Endodermal cell (in vitro differentiated cells): ENCODE measurements at places on chromosomes 3 and 15. TPM values are rescaled to one million over a fixed set of nuclear protein-coding genes. Genes with fewer than 3 reads are reported as not detected.
A peak's percentile ranks its signal among the peaks of the same experiment; 100 is the strongest.

DNA sequence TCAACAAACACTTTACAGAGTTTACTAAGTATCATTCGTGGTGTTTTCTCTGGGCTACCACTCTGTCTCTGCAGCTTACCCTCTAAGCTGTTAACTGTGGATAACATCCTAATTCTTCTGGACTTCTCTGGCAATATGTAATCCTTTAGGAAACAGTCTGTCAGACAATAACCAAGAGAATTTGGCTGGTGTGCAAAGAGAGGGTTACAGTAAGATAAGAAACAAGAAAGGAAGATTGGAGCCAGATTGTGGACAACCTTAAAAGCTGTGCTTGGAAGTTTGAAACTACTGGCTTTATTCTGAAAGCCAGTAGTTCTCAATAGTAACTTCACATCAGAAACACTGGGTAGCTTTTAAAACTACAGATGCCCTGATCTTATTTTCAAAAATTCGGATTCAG lies 778 bp downstream of the ARL6 start:
- DNase-seq = no peak

SLC12A1 gene
- not detected in 3 replicates for total RNA-seq

C3orf18 gene
- total RNA-seq = 12.3 and 14.4 TPM in 2 replicates

- DNase-seq = no peak
Observed at GRCh38 chr3:142224482-142225072, 808 bp downstream of the GK5 start.

CCDC13 gene
- total RNA-seq = 0.64 and 0.68 TPM in 2 replicates

CPLX3 gene
- not detected in 2 replicates for total RNA-seq

DNA sequence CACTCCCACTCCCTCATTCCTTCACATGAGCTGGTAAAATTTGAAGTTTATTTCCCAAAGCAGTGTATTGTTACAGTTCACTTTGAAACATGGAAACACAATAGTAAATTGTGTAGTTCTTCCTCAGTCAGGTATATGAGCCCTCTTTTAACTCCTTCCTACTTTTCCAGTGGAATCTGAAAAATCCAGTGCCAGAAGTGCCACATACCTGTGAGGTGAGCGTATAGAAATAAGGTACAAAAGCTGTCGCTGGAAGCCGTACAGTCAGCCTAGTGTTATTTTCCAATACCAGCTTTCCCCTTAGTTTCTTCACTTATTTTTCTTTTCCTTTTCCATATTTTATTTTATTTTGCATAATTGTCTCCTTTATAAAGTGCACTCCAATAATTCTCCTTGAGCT lies 81.7 kb upstream of the CADM2 start:
- DNase-seq = no peak

GRCh38 chr15:34182942-34183341 lies 27.0 kb downstream of the KATNBL1 start:
- DNase-seq = peak; percentile 65

GRCh38 chr3:100850701-100851100 lies 141.4 kb downstream of the TFG start:
- DNase-seq = no peak

DNA sequence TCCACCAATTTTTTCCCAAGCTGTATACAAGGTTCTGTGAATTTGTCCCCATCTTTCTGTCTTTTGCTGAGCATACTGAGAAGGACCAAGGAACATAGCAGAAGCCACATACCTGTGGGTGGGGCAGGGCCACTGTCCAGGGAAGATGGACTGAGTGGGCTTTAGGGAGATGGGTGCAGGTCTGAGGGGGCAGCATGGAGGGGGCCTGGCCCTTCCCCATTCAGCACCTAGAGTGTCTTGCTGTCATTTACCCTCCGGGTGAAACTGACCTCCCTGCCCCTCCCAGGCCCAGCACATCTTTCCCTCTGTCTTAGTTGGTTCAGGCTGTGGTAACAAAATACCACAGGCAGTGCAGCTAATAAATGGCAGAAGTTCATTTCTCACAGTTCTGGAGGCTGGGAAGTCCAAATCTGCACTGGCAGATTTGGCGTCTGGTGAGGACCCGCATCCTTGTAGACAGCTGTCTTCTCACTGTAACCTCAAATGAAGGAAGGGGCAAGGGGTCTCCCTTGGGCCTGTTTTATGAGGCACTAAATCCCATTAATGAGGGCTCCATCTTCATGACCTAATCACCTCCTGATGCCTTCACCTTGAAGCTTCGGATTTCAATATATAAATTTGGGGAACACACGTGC lies 180.0 kb upstream of the SMAD3 start:
- DNase-seq = peak; percentile 10

DNA sequence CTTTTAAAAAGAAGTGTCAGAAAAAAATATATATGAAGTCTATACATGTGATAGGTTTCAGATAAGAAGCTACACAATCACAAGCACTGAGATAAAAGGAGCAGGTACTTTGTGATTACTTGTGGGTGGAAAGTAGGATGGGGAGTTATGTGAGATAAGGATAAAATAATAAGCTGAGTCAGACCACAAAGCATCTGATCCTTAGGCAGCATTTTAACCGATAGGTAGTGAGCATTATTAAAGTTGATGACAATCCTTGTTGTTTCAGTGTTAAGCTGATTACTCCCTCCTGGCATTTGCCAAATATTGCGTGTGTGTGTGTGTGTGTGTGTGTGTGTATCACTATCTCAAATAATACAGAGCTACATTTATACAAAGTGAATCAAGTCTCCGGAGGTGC lies 483.1 kb downstream of the NAALADL2 start:
- no peak for DNase-seq

SLC51B gene
- not detected in 2 replicates for total RNA-seq

CADPS gene
- 10.4 to 11.7 TPM (median 11.6 TPM) in 3 replicates for total RNA-seq

DNA sequence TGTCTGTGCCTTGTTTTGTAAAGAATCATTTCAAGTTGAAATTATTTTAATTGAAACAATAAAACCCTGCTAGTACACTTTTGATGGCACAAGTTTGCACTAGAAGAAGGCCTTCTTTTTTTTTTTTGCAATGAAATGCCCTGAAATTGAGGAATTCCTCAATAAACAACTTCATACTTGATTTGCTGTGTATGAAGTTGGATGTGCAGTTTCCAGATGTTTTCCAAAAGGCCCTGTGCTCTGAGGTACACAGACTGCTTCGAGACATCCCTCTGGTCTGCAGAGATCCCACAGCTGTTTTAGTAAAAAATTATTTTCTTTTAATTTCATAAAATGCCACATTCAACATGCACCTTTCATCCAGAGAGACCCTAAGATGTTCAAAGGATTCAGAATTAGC lies 48.9 kb downstream of the HES1 start:
- no peak for DNase-seq

ITGA11 gene
- total RNA-seq = 0.36 and 1.4 TPM in 2 replicates

OR5K2 gene
- not detected in 3 replicates for total RNA-seq

GRCh38 chr3:172287937-172288477 lies 160.2 kb downstream of the GHSR start:
- no peak for DNase-seq

DNA sequence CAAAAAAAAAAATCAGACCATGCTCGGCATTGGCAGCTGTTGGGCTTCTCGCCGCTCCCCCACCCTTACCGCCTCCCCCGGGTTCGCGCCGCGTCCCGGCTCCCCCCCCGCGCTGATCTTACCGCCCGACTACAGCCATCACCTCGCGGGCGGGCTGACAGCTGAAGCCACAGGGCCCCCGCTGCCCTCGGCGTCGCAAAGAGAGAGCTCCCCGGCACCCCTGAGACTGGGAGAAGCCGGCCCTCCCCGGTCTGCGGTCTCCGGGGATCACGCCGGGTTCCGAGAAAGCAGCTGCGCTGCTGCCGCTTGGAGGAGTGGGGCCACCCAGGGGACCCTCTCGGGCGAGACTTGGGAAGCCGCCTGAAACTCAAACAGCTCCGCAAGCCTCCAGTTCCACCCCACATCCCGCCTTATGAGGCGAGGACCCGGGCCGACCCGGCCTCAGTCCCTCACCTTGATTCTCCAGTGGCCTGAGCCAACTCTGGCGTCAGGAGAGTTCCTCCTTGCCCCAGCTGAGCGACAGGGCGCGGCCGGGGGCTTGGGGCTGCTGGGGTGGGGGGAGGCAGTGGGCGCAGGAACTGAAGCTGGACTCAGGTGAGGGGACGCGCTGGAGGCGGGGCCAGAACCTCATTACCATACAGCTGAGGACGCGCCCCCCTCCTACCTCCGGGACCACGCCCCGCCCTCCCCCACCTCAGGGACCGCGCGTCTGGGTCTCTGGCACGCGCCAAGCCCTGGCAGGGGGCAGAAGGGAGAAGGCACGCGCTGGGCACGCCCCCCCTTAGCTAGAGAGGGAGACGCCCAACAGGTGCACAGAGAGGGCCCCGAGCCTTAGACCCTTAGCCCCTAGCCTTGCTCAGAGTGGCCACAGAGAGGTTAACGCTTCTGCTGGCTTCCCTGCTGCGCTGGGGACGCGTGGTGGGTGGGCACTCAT lies 1.0 kb upstream of the DLL4 start:
- peak; percentile 90 for DNase-seq

DNA sequence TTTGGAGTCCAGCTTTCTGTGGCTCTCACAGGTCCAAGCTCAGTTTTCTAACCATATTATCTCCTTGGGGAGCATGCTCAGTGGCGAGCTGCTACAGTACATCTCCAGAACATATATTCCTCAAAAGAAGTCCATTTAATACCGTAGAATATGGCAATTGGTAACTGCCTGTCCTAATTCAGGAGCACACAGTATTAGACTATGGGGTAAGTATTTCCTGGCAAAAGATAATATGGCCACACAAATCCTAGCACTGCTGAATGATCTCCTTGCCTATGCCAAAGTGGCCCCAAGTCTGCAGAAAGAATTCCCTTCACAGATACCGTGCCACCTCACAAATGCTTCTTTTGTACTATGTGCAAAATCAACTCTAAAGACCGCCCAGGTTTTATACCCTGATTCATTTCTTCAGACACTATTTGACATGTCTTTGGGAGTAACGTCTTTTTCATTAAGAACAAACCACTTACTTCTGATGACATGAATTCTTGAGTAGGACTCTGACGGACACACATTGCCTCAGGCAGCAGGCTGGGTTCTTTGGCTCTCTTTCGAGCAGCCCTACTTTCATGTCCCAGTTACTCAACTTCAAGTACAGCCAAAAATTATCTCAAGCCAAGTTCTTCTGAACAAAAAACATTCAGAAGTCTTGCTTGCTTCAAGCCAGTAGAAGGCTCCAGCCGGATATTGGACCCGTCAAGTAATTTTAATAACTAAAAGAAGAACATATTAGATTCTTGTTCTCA lies 368.3 kb upstream of the DCBLD2 start:
- DNase-seq = no peak

GRCh38 chr15:45943240-45943639 lies 308.4 kb downstream of the SQOR start:
- DNase-seq = no peak

DNA sequence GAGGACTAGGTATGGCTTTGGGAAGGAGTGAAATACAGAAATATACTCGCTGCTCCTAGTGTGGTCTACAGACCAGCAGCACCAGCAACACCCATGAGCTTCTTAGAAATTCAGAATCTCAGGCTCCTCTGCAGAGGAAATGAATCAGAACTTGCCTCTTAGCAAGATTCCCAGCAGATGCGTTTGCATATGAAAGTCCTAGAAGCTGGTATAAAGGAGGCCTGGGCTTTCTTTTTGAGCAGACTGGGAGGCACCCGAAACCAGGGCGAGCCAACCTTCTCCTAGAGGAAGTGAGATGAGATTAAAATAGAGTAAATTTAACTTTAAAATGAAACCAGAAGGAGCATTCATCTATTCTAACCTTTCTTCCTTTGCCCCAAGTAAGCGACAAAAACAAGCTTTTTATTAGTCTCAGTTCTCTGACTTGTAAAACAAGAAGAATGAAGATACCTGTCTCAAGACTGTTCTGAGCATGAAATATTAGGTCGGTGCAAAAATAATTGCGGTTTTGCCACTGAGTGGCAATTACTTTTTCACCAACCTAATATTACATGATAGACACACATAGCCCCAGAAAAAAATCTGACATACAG lies 140.0 kb downstream of the PDZRN3 start:
- DNase-seq = peak; percentile 72

DNA sequence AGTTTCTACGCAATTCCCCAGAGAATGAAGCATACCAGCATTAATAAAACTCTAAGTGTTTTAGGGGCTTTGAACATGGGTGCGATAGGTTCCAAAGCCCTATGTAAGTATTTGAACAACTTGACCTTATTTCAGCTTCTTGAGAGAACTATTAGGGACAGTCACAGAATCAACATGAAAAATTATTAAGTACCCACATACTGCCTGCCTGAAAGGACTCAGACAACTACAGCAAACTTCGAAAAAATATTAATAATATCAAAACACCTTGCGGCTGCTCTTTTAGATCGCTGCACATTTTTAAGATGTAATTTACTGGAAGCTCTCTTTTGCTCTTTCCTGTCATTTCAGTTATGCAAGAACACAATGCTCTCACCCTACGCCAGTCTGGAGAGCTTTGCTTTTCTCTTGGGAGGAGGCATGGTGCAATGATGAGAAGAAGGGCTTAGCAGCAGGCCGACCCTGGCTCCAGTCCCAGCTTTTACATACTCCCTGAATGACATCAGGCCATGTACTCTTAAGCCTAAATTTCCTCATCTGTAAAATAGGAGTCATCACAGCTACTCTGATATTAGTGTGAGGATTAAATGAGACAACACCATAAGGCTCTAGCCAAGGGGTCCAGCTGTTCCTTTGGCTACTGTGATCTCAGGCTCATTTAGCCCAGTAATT lies 640.7 kb downstream of the FHIT start:
- DNase-seq = no peak

DNA sequence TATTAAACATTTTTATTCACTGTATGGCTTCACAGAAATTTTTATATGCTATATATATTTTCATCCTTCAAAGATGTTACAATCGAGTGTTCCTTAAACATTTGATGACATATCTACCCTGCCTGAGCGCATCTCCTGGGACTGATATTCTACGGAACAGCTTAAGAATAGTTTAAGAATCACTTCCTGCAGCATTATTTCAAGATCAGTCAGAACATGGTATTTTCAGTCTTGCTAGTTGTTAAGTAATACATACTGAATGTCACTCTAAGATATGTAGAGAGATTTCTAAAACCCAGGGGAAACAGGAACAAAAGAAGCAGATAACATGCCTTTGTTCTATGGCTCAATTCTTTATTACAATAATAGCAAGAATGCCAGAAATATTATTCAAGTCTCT lies 8.7 kb downstream of the COL8A1 start:
- DNase-seq = no peak

DNA sequence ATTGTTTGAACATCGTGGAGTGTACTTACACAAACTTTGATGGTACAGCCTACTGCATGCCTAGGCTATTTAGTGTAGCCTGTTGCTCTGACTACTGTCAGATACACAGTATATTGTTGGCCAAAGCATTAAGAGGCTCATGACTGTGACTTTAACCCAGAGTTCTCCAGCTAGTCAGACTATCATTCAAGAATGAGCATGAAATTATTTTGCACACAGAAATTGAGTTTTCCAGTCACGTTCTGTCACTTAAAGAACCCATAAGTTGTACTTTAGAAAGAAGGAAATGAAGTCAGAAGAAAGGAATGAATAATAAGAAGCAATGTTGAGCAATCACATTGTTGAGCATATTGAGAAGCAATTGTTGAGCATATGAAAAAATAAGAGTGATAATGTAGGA lies 37.6 kb upstream of the SLC22A13 start:
- DNase-seq = no peak

H1-8 gene
- total RNA-seq = not detected in 3 replicates

- peak; percentile 66 for DNase-seq
Observed at GRCh38 chr3:129633751-129634481, 27.4 kb upstream of the PLXND1 start.
